ENCODE measurements at places on chromosomes 11 and 22.

GRCh38 chr11:117825538-117826189, 1.1 kb upstream of the FXYD2 start:
- DNase-seq = no peak

DNA sequence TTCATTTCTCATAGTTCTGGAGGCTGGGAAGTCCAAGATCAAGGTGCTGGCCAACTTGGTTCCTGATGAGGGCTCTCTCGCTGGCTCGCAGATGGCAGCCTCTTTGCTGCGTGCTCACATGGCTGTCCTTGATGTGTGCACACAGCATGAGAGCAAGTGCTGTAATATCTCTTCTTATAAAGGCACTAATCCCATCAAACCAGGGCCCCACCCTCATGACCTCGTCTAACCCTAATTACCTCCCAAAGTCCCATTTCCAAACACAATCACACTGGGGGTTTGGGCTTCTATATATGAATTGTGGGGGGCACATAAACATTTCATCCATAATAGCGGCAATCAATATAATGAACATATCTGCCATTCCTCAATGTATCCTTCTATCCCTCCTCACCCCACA, 1062.1 kb downstream of the BRD1 start:
- no peak for DNase-seq

- peak; percentile 94 for DNase-seq
Measured at GRCh38 chr11:100562128-100562527, 125.0 kb upstream of the ARHGAP42 start.

GRCh38 chr11:28739489-28740280, 631.5 kb downstream of the METTL15 start:
- DNase-seq = no peak

- peak; percentile 15 for DNase-seq
Measured at GRCh38 chr11:27166130-27166529, 125.5 kb downstream of the BBOX1 start.

DNA sequence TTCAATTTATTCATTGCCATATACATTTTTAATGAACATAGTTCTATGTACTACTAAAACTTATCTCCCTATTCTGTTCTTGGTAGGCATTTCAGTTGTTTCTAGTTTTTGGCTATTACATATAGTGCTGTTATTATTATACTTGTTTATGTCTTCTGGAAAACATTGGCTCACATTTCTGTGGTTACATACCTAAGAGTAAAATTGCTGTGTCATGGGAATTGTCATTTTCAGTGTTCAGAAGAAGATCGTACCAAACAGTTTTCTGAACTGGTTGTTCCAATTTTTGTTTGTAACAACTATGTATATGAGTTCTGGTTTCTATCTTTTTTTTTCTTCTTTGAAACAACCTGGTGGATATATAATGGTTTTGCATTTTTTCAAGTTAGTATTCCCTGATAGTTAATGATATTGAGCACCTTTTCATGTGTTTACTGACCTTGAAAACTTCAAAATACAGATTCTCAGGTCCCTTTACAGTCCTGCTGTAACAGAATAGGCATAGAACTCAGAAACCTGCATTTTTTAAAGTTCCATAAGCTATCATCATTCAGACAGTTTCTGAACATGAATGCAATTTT, 230.7 kb downstream of the JRKL start:
- DNase-seq = no peak

- no peak for DNase-seq
Measured at GRCh38 chr11:35237351-35237750, 98.4 kb downstream of the CD44 start.

DNA sequence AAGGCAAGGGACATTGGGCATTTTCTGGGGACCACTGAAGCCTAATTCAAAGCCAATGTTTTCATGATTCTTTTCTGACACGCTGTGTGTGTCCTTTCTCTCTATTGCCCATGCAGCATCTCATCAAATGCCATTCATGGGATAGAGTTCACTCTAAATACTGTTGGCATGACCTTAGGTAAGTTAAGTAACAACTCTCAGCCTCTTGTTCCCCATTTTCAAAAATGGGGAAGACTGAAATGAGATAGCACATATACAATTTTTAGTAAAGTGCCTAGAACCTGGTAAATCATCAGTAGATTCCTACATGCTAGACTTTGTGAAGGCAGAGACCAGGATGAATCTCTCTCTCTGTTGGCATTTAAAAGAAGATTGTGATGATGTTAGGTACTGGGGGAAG, 12.7 kb upstream of the OR52K2 start:
- DNase-seq = no peak

GRCh38 chr11:99418927-99419720, 398.4 kb downstream of the CNTN5 start:
- no peak for DNase-seq

GRCh38 chr11:17861036-17861755, 126.6 kb downstream of the KCNC1 start:
- DNase-seq = peak; percentile 18

- DNase-seq = no peak
Measured at GRCh38 chr11:114342476-114342875, 46.3 kb downstream of the NNMT start.

- no peak for DNase-seq
Measured at GRCh38 chr11:110948112-110948511, 235.9 kb upstream of the ARHGAP20 start.

DNA sequence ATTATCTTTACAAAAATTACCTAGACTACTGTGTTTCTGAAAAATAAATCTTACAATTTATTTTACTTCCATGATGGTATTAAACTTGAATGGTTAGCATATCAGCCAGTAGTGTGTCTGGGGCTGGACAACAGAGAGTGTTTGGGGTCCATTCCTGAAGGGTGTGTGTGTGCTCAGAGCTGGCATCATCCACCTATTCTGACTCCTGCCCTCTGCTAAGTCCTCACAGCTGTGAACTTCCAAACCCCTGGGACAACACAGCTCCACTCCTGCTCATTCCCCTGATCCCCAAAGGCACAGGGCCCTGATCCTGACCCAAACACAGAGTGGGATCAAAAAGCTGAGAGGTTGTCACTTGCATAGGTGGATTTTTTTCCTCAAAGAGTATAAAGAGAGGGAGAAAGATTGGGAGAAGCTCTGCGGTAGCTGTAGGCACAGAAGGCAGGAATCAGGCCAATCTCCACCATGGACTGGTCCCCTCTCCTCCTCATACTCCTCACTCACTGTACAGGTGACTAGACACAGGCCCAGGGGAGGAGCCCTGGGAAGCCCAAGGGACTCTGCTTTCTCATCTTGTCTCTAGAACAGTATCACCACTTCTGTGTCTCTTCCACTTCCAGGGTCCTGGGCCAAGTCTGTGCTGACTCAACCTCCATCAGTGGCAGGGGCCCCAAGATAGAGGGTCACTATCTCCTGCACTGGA, 55.7 kb upstream of the TOP3B start:
- peak; percentile 25 for DNase-seq

DNA sequence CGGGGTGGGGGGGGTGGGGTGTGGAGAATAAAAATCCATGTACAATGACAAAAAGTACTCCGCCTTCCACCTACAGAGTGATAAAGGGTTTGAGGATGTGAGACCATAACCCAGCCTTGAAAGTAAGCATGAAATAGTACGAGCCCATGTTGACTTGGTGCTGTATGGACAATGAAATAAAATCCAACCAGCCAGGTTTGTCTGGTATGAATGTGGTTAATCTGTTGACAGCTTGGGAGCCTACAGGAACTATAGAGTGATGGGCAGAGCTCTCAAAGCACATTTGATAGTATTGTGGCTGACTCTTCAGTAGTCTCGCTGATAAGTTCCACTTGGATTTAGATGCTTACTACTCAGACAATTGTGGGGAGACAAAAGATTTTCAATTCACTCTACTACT, 48.8 kb upstream of the CD44 start:
- no peak for DNase-seq

GRCh38 chr11:73818846-73819245, 31.2 kb downstream of the MRPL48 start:
- DNase-seq = peak; percentile 50

DNA sequence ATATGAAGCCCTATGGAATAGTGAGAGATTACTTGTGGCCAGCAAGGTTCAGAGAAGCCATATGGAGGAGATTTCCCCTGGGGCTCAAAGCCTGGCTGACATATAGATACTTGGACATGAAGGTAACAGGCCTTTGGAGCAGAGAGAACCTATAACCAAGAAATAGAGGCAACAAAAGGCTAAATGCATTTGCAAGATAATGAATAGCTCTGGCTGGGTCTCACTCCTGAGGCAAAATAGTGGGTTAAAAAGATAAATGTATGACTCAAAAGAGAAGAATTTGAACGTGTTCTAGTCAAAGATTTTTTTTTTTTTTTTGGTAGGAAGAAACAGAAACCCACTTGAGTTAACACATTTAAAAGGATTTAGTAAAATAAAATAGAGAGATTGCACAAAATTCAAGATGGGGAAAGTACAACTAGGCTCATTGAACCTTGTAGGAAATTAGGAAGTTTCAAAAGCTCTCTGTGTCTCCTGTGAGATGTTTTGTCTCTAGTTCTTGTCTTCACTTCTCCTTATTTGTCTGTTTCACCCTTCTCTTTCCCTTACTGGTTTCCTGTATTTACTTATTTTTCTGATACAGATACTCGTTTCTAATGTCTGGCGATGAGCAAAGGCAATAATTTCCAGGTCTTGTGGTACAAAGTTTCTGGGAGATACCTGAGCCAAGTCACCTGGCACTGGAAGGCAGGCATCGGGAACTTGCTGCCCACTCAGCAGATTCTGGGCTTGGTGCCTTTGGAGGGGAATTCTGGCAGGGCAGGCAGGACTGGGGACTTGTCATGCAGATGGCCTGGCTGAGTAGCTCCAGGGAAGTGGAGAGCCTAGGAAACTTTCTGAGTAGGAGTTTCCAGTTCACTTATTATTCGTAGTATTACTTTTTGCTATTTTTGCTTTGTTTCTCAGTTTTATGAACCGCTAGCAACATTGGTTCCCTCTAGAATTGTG, 49.2 kb upstream of the SESN3 start:
- DNase-seq = no peak

GRCh38 chr11:75872887-75873416, 57.9 kb downstream of the UVRAG start:
- no peak for DNase-seq

DNA sequence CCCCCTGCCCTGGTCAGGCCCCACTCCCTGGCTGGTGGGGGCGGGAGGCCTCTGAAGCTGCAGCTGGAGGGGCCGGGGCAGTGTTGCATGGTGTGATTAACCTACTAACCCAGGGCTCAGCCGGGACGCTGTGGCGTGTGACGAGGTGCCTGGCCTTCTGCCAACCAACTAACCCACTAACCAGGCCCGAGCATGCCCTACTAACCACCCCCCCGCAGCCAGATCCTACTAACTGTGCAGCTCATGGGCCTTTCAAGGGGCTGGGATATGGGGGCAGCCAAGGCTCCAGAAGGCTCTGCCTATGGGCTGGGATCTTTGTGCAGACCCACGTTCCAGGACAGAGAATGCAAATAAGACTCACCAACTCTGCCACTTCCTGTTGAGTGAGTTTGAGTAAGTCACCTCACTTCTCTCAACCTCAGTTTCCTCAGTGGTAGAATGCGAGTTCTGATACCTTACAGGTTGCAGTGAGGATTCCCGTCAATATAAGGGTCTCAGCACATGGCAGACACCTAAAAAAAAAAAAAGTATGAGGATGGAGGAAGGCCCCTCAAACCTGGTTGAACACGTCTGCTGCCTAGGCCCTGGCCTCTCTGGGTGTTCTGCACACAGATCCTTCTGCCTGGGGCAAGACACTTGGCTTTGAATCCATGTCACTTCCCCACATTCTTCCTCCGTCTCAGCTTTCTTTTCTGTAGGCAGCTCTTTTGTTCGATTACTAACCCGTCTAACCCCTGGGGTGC, 14.1 kb downstream of the MIAT start:
- DNase-seq = no peak

DNA sequence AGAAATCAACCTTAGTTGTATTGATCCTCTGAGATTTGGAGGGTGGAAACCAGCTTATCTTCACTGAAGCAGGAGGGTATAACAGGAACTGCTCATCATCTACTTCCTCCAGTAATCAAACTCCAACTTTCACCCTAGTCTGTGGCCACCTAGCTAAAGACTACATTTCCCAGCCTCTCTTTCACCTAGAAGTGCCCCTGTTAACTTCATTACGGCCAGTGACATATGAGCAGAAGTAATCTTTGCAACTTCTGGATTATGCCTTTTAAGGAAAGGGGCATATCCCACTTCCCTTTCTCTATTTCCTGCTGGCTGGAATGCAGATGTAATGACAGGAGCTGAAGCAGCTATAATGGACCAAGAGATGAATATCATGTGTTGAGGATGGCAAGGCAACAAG, 7.6 kb upstream of the VPS37C start:
- DNase-seq = no peak

DNA sequence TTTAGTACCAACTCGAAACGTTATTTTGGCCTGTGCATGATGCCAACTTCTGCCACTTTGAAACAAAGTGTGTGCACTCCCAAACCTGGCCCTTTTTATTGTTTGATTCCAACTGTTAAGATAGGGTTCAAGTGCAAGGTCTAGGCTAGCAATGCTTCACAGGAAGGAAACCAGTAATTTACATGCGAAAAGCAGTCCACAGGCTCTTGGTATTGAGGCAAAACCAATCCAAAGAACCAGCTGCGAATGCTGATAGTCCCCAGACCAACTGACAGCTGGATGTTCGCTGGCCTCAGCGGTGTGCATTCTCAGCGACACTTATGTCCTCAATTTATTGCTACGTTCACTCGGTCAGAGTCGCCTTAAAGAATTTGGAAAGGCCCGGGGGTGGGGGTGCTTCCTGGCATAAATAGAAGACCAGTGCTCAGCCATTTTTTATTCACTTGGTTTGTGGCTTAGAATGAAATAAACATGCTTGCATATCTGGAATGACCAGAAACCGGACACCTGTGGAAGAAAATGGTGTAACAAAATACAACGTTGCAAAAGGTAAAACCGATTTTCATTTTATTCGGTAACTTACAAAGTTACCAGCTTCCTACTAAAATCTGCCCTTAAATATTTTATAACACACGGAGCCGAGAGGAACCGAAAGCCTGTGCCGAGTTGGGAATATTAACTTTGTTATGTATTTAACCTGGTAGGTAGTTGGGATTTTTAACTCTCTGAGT, 1.6 kb downstream of the CPT1A start:
- peak; percentile 40 for DNase-seq

DNA sequence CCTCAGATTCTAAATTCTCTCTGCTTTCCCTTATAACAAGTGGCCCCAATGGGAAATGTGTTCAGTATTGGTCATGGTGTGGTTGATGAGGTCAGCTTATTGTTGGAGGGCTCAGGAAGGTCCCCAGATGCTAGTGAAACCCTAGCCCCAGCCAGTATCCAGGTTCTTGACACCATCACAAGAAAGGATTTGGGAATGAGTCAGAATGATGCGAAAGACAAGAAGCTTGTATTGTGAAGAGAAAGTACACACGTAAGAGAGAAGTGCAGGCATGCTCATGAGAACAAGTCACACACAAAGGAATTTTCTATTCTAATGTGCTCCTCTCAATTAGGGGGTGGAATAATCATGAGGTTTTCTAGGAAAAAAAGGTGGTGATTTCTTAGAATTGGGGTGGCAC, 34.9 kb upstream of the TRPC6 start:
- DNase-seq = peak; percentile 31

GRCh38 chr11:34599406-34599945, 21.4 kb upstream of the EHF start:
- peak; percentile 94 for DNase-seq

DNA sequence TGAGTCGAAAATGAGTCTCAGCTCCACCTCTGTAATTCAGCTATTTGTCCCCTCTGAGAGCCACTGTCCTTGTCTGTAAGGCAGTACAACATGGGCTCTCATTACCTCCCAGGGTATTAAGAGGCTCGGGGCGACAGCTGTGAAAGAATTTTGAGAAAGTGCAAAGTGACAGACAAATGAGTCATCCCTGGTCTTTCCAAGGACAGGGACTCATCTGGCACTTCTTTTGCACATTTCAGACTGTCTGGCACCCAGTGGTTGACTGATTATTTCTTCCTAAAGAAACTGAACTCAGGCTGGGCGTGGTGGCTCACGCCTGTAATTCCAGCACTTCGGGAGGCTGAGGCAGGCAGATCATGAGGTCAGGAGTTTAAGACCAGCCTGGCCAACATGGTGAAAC, 62.1 kb upstream of the ARFGAP3 start:
- peak; percentile 75 for DNase-seq

All from EH (cell line).